Cortex of kidney (tissue), 1 donor: ENCODE measurements at places on chromosomes 5 and 9.

DNA sequence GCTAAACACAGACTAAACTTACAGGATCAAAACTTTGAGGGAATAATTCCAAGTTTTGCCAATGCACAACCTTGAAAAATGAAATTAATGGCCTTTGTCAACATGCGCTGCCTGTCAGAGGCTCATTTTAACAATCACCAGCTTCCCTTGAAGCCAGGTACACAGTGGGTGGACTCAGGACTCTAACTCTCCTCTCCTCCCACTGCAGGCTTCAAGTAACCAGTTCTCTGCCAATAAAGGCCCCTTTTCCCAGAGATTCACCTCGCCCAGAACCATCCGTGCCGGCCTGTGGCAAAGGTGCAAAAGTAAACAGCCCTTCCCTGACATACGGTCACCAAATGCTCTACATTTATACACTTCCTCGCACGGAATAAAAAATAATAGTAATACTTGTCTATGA lies 18.4 kb upstream of the FBP2 start:
- DNase-seq = no peak

DNA sequence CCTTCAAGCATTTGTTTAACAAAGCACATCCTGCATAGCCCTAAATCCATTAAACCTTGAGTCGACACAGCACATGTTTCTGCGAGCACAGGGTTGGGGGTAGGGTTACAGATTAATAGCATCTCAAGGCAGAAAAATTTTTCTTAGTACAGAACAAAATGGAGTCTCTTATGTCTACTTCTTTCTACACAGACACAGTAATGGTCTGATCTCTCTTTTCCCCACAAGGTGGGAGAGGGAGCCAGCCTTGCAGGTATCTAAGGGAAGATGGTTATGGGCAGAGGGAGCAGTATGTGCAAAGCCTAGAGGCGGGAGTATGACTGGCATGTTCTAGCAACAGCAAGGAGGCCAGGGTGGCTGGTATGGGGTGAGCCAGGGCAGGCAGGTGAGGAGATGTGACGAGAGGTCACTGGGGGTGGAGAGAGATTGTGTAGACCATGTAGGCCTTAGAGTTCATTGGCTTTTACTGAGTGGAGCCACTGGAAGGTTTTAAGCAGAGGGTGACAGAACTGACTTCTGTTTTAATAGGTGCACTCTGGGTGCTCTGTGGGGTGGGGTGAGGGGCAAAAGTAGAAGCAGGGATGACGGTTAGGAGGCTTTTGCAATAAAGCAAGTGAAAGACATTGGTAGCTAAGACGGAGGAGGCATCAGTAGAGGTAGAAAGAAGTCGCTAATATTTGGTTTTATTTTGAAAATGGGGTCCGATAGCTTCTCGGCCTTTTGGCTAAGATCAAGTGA lies 5.1 kb upstream of the RPS14 start:
- DNase-seq = no peak

GRCh38 chr5:15741591-15741990 lies 241.6 kb downstream of the FBXL7 start:
- no peak for DNase-seq

GRCh38 chr5:150481972-150482406 lies 25.9 kb upstream of the NDST1 start:
- no peak for DNase-seq

DNA sequence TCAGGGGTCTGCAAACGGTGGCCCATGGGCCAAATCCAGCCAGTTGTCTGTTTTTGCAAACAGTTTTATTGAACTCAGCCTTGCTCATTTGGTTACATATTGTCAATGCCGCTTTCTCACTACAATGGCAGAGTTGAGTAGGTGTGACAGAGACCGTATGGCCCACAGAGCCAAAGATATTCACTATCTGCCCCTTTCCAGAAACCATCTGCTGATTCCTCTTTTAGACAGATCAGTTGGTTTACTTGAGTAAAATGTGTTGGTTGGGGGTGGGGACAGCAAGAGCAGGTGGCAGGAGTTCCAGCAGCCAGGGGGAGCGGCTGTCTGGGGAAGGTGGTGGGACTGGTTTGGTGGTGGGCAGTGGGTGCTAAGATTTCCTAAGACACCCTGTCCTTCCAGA lies 54.8 kb downstream of the COL27A1 start:
- no peak for DNase-seq

DNA sequence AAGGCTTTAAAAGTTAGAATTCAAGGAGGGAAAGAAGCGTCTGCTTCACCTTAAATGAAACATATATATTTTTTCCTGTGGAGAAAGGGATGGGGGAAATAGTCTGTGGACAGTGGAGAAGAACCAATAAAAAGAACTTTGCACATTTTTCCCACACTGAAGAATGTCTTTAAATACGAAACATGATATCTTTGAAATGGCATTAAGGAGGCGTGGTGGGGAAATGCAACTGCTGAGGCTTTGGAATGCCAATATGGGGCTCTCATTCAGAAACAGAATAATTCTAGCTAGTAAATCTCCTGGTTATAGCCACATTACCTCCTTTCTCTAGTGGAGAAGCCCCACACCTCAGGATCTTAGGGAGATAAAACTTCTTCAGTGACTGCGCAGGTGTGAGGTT lies 46.8 kb downstream of the TNC start:
- no peak for DNase-seq

DNA sequence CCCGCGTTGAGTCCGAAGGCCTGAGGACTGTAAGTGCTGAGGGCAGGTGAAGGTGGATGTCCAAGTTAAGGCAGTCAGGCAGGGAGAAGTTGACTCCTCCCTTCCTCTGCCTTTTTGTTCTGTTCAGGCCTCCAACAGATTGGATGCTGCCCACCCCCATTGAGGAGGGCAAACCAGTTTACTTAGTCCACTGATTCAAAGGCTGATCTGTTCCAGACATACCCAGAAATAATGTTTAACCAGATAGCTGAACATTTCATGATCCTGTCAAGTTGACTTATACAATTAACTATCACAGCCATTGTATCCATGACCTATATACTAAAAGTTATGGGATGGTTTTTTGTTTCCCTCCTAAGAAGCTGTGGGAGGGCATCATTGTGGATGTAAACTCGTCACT lies 8.3 kb upstream of the TEX48 start:
- no peak for DNase-seq

DNA sequence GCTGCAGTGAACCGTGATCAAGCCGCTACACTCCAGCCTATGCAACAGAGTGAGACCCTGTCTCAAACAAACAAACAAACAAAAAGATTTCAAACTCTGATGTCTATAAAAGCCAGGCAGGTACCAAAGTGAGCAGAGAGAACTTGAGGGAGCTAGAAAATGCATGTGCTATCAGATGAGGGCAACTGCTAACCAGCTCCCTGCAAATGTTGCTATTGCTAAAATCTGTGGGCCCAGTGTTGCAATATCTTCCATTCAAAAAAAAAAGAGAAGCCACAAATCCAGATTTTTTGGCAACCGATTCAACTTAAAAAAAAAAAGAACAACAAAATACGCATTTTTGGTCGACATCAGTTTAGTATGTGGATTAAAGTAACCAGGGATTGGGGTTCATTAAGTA lies 5.5 kb downstream of the UBE2D2 start:
- DNase-seq = no peak

DNA sequence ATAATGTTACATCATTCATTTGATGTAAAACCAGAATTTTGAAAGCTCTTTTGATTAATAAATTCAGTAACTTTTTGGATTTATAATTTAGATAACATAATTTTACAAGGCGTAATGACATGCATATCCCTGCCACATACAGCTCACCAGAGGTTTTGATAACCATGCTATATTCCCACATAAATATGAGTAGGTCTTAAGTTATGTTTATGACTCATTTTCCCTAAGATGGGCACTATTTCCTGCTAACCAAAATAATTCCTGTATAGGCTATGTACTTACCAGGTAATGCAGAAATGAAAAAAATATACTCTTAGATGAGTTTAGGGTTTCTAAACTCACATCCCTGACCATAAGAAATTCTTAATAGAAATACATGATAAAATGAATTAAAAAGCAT lies 93.9 kb upstream of the EDIL3 start:
- no peak for DNase-seq

DNA sequence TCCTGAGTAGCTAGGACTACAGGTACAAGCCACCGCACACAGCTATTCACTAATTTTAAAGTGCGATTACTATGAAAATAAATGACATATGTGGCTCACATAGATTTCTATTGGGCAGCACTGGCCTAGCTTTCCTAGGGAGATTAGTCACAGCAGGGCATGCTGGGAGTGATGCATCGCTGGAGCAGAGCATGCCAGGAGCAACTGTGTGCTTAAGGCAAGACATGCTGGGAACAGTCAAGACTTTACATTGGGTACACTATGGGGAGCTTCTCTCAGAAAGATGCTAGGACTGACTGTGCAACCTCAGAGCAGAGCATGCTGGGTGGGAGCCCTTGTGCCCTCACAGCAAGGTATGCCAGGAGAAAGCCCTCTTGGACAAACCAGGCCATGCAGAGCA lies 9.3 kb downstream of the ST6GALNAC6 start:
- no peak for DNase-seq

- no peak for DNase-seq
These were observed 228.9 kb upstream of the MVB12B start for GRCh38 chr9:126097679-126098078.

GRCh38 chr5:37921452-37921851 lies 81.6 kb upstream of the GDNF start:
- no peak for DNase-seq

DNA sequence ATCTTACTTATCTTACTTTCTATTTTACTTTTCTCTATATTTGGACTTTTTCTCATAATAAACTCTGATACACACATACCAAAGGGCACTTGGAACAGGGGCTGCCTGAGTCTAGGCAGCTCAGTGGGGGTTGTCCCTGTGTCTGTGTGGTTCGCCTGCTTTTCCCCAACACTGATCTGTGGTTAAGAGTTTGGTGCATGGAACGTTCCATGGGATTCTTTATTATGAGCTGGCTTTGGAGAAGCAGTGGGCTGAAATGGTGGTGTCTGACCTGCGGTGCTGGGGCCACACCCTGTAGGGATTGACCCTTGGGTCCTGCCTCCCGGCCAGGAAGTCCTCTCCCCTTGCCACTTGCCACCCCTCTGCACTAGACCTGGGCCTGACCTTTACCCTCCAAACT lies 47.4 kb downstream of the ANKRD33B start:
- no peak for DNase-seq

DNA sequence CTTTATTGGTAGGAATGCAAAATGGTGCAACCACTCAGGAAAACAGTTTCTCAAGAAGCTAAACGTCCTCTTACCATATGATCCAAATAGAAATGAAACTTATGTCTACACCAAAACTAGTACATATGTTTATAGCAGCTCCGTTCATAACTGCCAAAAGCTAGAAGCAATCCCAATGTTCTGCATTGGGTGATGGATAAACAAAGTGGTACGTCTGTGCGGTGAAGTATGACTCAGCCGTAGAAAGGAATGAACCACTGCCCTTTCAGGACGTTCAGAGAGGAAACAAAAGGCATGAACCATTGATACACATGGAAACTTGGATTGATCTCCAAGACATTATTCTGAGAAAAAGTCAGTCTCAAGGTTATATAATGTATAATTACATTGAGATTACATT lies 27.6 kb downstream of the HNRNPH1 start:
- no peak for DNase-seq

GRCh38 chr5:179260324-179261070 lies 84.8 kb downstream of the ADAMTS2 start:
- no peak for DNase-seq

DNA sequence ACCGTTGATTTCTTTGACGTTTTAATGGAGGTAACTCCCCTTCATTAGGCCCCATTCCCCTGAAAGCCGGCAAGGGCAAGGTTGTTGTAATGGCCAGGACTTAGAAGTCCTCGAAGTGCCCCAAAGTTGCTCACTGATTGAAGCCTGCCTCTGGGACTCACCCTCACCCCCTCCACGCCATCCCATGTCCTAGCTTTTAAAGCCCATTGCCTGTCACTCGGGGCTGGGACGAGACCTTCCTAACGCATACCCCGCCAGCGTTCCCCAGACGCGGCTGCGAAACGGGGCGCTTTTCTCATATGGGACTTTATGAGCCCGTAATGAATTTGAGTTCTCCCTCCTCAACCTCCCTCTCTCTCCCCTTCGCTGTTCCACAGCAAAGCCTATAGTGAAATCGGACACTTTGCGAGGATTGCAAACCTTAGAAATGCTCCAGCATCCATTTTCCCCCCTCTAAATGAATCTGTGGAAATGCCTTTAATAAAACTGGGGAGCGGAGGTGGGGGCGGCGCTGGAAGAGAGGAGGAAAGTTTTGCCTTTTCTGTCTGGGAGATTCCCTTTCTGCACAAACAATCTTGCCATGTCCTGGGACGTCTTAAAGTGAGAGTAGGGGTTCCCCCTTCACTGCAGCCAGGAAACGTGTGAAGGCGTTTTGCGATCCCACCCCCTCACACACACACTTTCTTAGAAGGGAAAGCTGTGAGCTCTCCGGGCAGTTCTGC lies 1.5 kb downstream of the PAPPA start:
- DNase-seq = no peak

DNA sequence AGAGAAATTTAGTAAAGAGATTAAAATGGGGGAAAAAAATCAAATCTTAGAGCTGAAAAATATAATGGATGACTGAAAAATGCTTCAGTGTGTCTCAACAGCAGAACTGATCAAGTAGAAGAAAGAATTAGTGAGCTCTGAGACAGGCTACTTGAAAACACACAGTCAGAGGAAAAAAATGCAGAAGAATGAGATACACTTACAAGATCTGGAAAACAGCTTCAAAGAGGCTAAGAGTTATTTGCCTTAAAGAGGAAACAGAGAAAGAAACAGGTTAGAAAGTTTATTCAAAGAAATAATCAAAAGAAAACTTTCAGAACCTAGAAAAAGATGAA lies 70.5 kb upstream of the OR2K2 start:
- DNase-seq = no peak

- no peak for DNase-seq
These were observed 369.0 kb upstream of the RFX3 start for GRCh38 chr9:3894772-3895171.

DNA sequence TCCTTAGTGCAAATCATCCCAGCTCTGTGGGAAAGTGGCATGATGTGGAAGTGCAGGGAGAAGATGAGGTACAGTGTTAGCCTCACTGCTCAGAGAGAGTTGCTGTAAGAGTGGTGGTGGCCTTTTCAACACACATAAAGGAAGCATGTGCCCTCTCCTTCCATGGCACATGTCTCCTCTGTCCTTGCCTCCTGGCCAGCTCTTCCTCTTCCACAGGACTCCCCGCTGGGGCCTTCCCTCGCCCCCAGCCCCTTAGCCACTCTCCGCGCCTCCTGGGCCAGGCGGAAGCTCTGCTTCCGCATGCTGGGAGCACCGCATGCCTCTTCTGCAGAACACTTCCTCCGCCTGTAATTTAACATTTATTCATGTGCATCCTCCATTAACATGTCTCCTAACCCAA lies 4.8 kb upstream of the KCNMB1 start:
- no peak for DNase-seq

DNA sequence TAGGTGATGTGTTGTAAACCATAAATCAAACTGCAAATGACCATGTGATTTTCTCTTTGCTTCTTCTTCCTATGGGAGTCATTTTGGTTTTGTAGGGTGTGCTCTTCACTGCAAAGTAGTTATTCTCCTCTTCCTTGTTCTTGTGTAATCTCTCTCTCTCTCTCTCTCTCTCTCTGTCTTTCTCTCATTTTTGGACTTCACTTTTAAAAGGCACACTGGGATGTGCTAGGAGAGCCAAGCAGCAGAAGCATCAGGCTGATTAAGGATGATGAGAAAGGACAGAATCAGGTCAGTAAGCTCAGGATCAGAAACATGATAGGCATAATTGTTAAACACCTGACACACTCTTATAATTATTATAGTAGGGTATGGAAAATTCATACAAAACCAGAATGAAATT lies 505.3 kb upstream of the ZNF608 start:
- DNase-seq = no peak

- no peak for DNase-seq
These were observed 566 bp downstream of the RPP25L start for GRCh38 chr9:34611251-34611810.
